Effector memory CD4-positive, alpha-beta T cell (primary cell): ENCODE measurements at places on chromosomes 7 and 10.
A peak's percentile ranks its signal among the peaks of the same experiment; 100 is the strongest.

GRCh38 chr7:39016609-39017008 is 38.9 kb downstream of the POU6F2 start:
- DNase-seq = no peak

GRCh38 chr7:149642589-149642988 is 130.8 kb downstream of the ZNF467 start:
- no peak for DNase-seq

DNA sequence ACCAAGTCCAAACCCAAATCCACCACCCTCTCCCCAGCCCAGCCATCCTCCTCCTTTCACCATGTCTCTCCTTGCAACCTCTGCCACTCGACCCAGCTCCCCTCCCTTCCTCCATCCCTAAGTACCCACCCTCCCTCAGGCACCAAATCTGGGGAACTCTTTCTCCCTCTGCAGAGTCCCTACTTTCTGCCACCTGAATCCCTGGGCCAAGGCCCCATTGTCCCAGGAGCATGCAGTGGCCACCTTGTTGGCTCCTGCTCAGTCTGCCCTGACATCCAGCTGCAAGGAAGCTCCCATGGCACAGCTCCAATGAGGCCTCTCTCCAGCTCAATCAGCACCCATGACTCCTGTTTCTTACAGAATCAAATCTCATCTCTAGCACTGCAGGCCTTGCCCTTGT is 5.5 kb upstream of the UNC5B start:
- no peak for DNase-seq

- DNase-seq = no peak
These were observed 354 bp upstream of the FERD3L start for GRCh38 chr7:19145434-19146115.

DNA sequence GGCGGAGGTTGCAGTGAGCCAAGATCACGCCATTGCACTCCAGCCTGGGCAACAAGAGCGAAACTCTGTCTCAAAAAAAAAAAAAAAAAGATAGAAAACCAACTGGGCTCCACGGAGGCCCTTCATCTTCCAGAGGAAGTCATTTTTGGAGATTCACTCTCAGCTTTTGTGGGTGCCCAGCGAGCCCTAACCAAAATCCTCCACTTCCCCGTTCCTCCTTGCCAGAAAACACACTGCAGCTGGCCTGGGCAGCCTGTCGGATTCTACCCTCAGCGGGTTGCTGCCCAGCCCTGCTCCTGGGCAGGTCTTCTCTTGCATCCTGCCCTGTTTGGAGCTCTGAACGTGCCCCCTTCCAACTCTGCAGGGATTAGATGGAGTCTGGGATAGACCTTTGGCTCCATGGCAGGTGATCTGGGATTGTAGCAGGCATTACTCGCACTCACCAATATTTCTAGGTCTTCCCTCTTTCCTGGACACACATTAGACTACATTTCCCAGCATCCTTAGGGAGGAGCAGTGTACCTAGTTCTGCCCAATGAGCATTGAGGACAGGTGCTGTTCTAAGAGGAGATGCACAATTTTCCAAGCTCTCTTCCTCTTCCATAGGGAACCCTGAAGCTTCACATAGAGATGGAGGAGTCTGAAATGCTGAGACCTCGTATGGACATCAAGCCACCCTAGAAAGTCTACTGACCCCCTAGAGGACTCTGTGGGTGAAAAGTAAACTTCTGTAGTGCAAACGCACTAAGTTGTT is 4.6 kb downstream of the GRID2IP start:
- no peak for DNase-seq

GRCh38 chr10:7281429-7281828 is 129.4 kb downstream of the SFMBT2 start:
- no peak for DNase-seq

GRCh38 chr10:3491571-3491970 is 293.4 kb downstream of the KLF6 start:
- DNase-seq = no peak

DNA sequence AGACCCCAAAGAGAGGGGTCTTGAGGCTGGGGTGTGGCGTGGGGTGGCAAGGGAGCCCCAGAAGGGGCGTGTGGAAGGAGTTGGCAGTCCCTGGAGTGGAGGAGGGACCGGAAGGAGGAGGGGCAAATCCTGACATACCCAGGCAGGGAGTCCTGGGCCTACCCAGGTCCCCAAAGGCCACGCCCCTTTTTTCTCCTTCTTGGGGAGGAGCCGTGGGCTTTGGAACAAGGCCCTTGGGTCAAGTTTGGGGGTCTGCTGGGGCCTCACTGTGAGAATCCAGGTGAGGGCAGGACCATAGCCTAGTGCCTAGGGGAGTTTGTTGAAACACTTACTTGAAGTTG is 1.2 kb upstream of the SMARCD3 start:
- no peak for DNase-seq

DNA sequence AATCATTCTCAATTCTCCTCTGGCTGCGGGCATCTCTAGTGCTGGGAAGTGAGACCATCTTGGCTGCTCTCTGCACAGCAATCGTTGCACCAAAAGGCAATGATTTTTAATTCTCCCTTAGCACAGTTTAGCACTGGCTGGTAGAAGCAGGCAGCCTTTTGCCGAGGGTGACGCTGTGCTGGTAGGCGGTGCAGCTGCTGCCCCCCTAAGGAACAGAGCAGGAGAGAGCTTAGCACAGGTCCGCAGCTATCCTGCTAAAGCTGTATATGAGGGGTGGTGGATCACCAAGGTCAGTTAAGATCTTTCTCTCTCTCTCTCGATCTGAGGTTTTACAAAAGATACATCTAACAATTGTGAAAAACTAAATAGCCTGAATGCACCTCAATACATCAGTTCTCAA is 390.1 kb downstream of the GATA3 start:
- no peak for DNase-seq

DNA sequence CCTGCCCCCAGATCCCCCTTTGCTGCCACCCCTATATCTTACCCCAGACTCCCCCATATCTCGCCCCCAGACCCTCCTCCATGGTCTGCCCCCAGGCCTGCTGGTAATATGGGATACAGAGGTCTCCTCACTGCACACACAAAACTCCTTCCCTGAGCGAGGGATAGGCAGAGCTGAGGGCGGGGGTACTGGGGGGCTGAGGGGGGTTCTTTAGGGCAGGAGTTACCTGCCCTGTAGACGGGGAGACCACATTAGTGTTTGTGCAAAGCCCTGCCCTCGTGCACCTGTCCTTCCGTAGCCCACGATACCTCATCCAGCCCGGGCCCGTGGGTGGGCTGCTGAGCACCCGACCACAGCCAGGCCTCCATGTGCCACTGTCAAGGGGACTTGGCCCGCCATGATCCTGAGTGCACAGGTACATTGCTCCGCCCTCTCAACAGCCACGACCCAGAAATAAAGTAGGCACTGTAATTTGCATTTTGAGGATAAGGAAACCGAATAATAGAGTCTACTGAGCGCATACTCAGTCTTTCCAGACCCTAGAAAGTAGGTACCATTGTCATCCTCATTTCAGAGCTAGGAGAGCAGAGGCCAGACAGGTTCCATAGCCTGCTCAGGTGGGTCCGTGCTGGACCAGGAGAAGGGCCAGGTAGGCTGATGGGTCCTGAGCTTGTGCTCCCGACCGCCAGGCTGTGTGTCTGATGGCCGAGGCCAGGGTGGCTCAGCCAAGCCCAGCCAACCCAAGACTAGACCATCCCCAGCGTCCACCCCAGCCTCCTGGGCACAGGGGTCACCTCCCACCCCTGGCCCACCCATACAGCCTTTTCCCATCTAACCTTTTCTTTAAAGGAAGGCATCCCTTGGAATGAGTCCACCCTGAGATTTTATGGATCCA is 115.2 kb downstream of the LHPP start:
- no peak for DNase-seq

DNA sequence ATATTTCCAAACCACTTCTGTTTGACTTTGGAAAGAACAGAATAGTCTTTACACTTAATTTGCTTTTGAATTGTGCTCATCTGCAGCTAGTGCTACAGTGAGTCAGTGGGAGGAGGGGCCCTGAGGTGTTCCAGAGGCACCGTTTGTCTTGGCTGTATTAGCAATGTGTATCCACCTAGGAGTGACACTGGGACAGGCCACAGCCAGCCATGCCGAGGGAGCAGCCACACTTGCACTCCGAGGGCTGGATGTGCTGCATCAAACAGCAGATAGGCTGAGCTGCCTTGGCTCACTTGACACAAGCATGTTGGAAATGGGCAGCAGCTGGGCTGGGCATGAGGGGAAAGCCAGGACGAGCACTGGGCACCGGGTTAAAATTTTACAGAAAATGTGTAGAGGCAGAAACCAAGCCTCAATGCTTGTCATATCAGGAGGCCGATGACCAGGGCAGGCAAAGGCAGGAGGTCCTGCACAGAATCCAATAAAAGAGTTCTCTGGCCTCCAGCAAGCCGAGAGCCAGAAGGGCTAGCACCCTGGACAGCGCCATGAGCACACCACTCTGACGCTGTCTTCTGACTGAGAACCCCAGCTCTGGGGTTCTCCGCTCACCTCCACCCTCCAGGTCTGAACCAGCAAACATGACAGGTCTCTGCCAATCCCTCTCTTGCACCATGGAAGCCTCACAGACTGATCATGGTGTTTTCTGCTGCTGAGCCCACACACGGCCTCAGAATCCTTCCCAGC is 163.3 kb downstream of the GRID1 start:
- no peak for DNase-seq

GRCh38 chr10:3473271-3473670 is 300.7 kb upstream of the PITRM1 start:
- no peak for DNase-seq

DNA sequence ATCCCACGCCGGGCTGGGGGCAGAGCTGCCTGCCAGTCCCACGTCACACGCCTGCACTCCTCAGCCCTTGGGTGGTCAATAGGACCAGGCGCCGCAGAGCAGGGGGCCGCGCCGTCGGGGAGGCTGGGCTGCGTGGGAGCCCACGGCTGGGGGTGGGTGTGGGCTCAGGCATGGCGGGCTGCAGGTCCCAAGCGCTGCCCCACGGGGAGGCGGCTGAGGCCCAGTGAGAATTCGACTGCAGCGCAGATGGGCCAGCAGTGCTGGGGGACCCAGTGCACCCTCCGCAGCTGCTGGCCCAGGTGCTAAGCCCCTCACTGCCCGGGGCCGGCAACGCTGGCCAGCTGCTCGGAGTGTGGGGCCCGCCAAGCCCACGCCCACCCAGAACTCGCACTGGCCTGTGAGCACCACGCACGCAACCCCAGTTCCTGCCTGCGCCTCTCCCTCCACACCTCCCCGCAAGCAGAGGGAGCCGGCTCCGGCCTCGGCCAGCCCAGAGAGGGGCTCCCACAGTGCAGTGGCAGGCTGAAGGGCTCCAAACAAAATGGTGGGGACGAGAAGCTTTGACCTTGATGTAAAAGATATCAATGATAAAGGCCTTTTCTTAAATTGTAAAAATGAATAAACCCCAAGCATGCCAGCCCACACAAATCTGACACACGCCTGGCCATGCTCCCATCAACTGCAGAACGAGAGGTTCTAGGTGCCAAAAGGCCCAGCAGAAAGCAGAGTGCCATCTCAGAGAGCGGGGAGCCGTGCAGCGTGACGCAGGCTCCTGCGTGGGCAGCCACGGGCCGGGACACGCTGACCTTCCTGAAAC is 255.5 kb downstream of the MAD1L1 start:
- DNase-seq = no peak

DNA sequence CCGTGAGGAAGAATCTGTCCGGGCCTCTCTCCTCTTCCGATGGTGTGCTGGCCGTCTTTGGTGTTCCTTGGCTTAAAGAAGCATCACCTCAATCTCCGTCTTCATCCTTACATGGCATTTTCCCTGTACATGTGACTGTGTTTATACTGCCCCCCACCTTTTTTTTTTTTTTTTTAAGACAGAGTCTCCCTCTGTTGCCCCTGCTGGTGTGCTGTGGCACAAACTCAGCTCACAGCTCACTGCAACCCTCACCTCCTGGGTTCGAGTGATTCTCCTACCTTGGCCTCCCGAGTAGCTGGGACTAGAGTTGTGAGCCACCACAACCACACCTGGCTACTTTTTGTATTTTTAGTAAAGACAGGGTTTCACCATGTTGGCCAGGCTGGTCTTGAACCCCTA is 121.9 kb upstream of the C7orf33 start:
- no peak for DNase-seq

DNA sequence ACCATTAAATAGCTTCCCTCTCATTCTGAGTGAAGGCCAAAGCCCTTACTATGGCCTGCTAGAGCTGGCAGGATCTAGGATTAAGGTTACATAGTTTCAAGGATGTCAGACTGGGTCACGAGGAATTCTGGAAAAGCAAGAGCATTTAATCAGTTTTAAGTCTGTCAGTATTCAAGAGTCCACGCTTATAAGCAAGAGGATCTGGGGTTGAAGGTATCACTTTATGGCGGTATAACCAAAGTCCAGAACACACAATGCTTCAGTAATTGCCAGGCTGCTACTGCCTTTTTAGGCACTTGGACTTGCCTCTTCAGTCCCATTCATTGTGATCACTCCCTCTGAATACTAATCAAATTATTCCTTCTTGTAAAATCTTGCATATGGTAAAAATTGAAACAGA is 101.0 kb downstream of the HBP1 start:
- DNase-seq = no peak

GRCh38 chr10:36630267-36630666 is 495.1 kb upstream of the ANKRD30A start:
- no peak for DNase-seq

DNA sequence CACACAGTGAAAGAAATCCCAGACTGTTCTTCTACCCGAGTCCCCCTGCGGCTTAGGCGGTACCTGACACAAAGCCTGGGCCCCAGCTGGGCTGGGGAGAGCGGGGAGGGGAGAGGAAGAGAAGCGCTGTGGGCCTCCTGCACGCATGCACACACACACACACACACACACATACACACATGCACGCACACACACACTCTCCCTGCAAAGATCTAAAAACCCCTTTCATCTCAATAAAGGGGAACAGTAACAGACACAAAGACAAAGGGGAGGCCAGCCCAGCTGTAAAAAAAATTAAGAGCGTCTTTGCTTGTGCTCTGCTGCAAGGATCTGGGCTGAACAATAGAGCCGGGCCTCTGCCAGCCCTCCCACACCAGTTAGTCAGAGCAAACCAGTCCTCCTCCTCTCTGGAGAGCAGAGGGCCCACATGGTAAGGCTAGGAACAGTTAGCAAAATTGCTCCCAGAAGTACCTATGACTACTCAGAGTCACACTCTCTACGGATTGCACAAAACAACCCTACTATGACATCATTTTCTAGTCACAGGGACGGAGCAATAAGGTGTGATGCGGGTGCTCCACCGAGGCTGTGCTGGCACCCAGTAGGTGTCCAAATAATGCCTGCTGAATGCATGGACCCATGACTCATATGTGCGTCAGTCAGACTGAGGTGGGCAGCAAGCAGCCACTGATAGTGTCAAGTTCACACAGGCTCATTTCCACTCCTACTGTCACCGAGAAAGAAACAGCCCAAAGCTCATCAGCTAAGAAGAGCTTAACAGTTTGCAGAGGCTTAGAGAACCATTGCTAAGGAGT is 9.2 kb downstream of the ITPRIP start:
- DNase-seq = peak; percentile 69

- no peak for DNase-seq
These were observed 374.6 kb upstream of the GHITM start for GRCh38 chr10:83764666-83765065.
